ENCODE measurements at places on chromosomes 7 and 10.
A peak's percentile ranks its signal among the peaks of the same experiment; 100 is the strongest.

- no peak for DNase-seq
These were observed 84.6 kb upstream of the GHITM start for GRCh38 chr10:84054743-84055142.

DNA sequence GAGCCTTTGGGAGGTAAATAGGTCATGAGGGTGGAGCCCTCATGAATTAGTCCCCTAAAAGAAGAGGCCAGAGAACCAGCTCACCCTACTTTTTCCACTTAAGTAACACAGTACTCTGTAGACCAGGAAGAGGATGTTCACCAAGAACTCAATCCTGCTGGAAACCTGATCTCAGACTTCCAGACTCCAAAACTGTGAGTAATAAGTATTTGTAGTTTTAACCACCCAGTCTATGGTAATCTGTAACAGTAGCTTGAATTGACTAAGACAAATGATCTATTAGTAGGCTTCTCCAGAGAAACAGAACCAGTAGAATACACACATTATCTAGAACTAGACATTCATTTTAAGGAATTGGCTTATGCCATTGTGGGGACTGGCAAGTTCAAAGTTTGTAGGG is 51.5 kb downstream of the ANKMY2 start:
- peak; percentile 43 for DNase-seq

- DNase-seq = no peak
These were observed 2.3 kb downstream of the HDAC9 start for GRCh38 chr7:18497800-18498199.

DNA sequence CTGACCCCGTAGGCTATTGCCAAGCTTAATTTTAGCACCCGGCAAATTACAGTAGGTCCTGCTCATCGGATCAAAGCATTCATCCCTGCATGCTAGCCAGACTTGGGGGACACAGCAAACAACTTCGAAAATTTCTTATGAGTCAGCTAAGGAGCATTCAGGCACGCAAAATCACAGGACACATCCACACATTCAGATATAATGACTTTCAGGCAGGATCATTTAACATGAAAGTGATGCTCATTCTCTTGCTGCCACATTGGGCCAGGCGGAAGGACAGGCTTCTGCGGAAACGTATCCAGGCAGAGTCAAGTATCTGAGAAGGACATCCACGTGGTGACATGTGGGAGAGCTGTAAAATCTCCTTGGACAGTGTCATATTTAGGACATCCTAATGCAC is 474.0 kb upstream of the NRP1 start:
- DNase-seq = peak; percentile 40

DNA sequence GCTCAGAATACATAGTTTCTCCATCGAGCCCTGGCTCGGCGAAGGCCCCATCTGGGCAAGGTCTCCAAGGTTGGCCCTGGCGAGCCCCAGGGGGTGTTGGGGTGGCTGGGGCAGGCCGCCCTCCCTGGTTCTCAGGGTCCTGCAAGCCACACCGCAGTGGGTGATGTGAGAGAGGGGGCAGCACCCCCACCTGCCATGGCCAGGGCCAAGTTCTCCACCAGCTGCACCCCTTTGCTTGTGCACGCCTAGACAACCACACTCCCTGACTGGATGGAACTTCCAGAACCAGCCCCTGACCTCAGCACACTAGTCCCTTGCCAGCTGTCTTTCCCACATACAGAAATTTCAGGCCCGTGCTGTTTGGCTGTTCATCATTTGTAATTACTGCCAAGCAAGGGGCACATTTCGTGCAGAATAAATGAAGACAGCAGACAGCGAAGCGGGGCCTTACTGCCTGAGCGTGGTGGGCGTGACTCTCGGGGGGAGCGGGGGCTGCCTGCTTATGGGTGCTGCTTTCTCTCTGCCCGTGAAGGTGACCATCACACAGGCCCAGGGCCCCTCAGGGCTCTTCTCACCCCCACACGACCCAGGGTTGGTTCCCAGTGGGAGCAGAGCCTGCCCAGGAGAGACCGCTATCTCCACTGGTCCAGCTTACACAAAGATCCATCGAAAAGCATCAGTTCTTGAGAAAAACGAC is 85.9 kb downstream of the ADARB2 start:
- DNase-seq = no peak
